Tibial nerve (tissue), 4 donors: ENCODE measurements at places on chromosomes 1 and 21.

- DNase-seq, result no peak
These were observed 16.3 kb upstream of the IL10 start for GRCh38 chr1:206788487-206789050.

- no peak for DNase-seq
These were observed 19.1 kb downstream of the USP48 start for GRCh38 chr1:21763694-21764419.

GRCh38 chr1:1318131-1318652, 6.3 kb downstream of the INTS11 start:
- DNase-seq, result peak; percentile 85

DNA sequence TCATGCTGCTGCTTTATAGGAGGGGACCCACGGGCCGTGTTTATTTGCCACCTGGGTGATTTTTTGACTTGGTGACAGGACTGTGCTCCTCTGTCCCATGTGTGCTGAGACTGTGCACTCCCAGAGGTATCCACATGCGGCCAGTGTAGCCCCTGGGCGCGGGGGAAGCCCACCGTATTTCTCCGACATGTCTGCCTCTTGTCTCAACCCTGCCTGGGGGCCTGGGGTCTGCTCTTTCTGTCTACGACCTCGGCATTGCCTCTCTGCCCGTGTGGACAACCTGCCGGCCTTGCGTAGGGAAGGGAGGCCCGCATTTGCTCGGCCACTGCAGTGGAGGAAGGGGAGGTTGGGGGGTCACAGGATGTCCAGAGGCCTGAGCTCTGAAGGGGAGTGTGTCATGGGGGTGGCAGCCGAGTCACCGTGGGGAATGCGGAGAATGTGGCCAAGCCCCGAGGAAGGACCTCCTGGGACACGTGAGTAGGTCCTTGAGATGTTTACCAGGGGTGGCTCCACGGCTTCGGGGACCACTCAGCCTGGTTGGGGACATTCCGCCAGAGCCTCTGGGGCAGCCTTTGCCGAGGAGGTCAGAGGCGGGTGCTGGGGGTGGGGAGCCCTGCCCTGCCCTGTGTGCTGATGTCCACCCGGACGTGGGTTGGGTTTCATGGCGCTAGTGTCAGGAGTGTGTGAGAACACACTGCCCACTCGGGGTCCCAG, 11.0 kb downstream of the PRKCZ start:
- no peak for DNase-seq

- no peak for DNase-seq
These were observed 215.0 kb downstream of the SLC35F3 start for GRCh38 chr1:234119431-234119830.

GRCh38 chr1:215526147-215526845, 40.8 kb upstream of the KCTD3 start:
- DNase-seq, result no peak

- DNase-seq, result no peak
These were observed 5.7 kb downstream of the VANGL1 start for GRCh38 chr1:115647507-115647906.

- no peak for DNase-seq
These were observed 513.0 kb downstream of the NUF2 start for GRCh38 chr1:163834778-163835177.

GRCh38 chr1:208569181-208569580, 325.0 kb upstream of the PLXNA2 start:
- no peak for DNase-seq

DNA sequence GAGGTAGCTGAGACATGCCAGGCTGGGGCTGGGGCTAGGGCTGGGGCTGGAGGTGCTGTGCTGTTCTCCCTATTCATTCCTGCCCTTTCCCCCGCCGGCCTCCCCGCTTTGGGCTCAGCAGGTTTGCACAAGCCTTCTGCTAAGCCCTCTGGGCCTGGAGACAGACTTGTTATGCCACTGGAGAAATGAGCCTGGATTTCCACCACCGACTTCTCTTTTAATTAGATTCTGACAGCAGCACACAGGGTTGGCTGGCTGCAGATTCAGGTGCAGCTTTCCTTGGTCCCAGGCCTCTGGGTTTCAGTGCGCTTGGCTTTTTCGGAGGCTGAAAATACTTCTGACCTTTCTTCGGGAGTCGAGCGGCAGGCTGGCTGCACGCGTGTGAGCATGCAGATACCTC, 71.5 kb upstream of the ACTL8 start:
- DNase-seq, result no peak

DNA sequence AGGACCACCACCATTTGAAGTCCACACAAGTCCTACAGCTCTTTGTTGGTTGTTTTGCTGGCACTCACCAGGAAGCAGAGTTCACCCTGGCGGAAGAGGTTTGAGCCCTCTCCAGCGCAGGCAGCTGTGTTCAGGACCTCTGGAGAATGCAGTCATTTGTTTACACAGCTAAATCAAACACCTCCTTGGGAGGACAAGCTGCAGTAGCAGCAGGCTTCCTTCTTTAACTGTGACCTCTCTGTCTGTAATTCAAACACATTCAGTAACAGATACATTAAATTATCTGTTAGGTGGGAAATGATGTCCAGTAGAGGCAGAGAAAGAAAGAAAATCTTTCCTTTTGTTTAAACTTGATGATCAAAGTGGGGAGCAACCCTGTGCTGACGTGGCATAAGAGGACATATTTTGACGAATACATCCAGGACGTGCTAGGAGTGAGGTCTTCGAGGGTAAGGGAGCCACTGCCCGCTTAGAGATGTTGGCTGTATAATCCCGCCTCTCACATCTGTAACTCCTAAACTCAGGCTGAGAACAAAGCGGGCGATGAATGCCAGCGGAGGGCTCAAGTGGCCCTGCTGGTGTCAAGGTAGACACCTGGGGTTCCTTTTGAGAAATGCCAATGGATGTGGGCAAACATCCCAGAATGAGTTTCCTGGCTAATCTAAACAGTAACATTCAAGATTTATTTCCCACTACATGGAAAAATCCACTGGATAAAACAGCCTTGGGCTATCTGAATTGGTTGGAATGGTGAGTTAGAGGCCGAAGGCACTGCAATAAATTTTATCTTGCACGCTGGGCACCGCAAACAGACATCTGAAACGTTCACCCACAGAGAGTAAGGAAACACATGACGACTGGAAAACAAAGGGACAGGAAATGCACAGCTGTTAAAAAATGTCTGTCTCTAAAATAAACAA, 51.7 kb downstream of the ABCA4 start:
- DNase-seq, result no peak

DNA sequence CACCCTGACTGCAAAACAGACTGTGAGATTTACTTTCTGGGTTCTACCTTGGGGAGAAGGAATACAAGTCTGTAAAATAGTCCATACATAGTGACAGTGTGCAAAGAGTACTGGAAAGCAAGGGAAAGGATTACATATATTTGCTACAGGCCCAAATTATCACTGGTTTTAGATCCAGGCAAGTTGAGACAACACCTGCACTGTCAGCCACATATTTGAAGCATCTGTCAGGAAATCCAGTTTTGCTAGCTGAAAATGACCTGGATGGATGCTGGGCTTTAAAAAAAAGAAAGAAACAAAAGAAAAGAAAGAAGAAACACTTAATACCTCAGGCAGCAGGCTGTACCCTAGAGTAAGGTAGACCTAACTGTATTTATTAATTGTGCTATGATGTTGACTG, 23.9 kb upstream of the SPRR2G start:
- no peak for DNase-seq

DNA sequence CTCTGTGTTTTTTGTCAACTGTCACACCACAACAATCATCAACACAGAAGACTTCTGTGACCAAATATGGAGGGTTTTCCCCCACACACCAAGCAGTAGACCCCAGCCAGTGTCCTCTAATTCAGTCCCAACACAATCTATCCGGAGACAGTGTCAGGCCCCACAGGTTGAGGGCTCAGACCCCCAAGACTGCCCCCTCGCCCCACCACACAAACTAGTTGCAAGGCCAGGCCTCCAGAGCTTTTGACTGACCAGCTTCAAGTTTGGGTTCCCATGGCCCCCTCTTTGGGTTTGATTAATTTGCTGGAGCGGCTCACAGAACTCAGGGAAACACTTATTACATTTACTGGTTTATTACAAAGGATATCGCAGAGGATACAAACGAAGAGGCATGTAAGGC, 37.2 kb downstream of the NEK2 start:
- DNase-seq, result no peak

DNA sequence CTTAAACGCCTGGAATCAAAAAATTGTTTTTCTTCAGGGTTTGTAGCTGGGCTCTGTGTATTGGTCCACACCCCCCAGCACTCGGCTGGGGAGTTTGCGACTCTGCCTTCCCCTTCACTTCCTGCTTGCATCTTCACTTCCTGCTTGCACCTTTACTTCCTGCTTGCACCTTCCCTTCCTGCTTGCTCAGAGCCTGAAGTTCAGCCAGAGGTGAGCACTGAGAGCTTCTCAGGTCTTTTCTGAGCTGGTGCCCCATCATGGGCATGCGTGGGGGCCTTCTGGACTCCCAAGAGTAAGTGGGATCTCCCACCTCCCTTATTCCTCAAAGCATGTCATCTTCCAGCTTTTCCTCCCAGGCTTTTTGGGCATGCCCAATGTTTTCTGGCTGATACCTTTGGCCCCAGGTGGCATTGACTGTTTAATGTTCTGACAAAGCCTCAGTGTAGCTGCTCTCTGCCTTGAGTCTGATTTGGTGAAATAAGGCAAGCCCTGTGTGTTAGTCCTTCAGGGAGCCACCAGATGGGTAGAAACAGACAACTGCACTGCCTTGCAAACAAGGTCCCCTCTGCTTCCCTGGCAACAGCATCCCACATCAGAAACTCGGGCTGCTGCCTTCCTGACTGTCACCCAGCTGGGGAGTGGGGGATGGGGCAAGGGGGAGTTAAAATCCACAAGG, 3.5 kb downstream of the KRTAP10-2 start:
- no peak for DNase-seq

- DNase-seq, result no peak
These were observed 8.8 kb downstream of the TMEM222 start for GRCh38 chr1:27330786-27331185.

GRCh38 chr1:96583903-96584302, 137.7 kb upstream of the PTBP2 start:
- no peak for DNase-seq

- DNase-seq, result no peak
These were observed 25.8 kb upstream of the CCN1 start for GRCh38 chr1:85554630-85555327.

DNA sequence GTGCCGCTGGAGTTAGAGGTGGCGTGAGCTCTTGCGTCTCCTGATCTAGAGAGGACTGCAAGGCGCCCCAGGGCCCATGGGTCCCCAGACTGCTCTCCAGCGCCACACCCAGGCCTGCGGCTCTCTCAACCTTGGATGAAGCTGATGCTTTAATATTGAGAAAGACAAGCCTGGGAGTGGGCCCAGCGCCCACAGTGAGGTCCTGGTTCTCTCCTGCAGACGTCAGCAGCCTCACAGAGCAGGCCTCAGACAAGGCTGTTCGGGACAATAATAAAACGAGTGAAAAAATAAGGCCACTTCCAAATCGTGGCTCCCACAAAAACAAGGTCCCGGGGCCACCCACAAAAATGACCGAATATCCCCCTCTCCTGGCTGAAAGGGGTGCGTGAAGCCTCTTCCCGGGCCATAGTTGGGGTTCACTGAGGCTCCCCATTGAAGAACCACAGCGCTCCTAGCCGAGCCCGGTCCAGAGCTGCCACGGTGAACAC, 6.0 kb upstream of the DNMT3L start:
- DNase-seq, result no peak

- no peak for DNase-seq
These were observed 33.1 kb upstream of the VPS26C start for GRCh38 chr21:37300114-37300751.

- DNase-seq, result no peak
These were observed 56.3 kb downstream of the NVL start for GRCh38 chr1:224273641-224274040.

DNA sequence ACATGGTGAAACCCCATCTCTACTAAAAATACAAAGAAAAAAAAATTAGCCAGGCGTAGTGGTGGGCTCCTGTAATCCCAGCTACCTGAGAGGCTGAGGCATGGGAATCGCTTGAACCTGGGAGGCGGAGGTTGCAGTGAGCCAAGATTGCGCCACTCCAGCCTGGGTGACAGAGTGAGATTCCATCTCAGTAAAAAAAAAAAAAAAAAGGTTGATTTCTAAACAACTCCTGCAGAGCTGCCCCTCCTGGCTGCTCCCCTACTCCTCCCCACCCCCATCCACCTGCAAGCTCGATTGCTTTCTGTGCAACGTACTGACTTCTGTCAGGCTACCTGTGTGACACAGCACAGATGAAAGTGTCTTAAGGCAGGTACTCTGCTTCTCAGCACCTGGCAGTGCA, 13.3 kb downstream of the ETV3L start:
- DNase-seq, result no peak

DNA sequence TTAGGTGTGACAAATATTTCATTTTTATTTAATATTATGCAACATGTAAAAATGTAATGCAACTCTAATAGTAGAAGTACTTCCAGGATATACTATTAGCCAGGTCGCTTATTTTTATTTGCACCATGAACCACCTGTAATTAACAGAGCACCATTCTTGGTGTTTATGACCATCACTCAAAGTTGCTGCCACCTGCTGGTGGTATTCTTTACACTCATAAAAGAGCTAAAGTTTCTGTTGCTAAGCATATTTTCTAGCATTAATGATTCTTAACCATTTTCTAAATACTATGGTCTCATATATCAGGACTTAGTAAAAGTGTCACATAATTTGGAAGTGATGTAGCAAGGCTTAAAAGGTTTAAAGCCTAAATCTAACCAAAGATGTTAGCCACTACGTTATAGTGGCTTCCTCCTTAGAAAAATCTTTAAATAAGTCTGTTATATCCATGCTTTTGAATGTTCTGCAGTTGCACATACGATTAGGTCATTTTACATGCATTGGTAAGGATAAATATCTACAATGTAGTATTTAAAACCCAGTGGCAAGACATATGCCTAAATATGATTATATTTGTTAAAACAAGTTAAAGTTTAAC, 244.5 kb downstream of the NEGR1 start:
- no peak for DNase-seq

DNA sequence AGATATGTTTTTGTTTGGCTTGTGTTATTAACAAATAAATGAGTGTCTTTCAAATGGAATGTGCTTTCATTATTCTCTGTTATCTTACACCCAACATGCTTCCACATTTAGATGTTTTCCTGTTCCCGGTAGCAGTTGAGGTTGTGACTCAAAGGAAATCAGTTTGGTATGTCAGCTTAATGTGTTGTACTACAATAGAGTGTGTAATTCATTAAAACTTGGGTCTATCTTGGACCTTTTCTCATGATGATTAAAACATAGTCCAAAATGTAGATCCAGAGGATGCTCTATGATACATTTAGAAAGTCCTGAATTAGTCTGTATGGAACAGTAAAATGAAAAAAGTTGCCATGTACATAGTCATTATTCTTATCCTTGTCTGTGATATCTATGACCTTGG, 26.7 kb downstream of the RTCA start:
- DNase-seq, result no peak

GRCh38 chr1:219329578-219329977, 155.9 kb downstream of the LYPLAL1 start:
- no peak for DNase-seq

DNA sequence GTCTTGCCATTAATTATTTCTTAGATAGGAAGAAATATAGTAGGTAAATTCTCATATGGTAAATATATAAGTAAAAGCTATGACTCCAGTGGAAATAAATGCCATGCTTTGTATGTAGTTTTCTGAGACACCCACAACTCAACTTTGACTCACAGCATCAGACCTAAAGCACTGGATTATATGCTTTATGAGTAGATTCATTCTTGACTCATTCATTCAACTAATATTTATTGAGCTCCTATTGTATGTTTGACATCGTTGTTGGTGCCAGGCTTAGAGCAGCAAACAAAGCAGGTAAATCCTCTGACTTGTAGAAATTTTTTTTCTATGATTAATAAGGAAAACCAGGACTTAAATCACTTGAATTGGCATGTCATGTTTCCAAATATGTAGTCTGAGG, 211.4 kb downstream of the PTPRC start:
- DNase-seq, result no peak
